Left renal pelvis (tissue), 4 donors: ENCODE measurements at places on chromosomes 12 and 14. TPM values are rescaled to one million over a fixed set of nuclear protein-coding genes. Genes with fewer than 3 reads are reported as not detected.

DNA sequence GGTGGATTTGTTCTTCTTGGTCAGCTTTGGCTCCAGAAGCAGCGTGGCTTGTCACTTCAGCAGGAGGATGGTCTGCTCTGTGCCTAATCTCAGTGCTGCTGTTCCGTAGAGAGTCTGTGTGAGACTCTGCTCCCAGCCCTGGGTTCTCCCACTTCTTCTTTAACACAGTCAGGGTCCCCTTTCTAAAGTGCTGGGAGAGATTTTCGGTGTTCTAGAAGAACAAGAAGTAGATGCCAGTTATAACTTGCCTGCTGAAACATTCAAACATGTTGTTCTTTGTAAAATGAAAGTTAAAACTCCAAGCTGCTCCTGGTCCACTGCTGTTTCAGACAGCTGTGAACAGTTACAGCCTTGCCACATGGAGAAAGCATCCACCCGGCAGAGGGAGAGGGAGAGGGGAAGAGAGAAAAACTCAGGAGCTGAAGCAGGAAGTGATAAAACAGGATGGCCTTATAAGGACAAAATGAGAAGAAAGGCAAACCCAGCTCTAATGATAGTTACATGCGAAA, 55.2 kb upstream of the CERS5 start:
- peak; percentile 69 for DNase-seq

DNA sequence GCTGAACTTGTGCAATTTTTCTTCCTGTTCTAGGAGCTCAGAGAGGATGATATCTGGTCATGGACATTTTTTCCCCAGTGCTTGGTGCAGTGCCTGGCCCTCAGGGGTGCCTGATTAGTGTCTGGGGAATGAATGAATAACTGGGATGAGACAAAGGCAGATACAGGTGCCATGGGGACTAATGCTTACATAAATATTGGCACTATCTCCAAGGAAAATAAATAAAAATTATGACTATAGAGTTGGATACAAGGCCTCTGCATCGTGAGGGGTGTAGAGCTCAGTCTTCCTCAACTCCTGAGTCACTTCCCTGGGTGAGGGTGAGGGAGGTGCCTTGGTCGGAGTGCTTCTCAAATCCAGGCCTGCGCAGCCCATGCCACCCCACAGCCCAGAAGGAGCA, 188.6 kb downstream of the KCNA5 start:
- no peak for DNase-seq

GRCh38 chr12:89281539-89281867, 70.8 kb downstream of the DUSP6 start:
- no peak for DNase-seq

Gene FAM222A
- polyA plus RNA-seq = 6.3 TPM

- no peak for DNase-seq
These were observed 54.2 kb downstream of the ELK3 start for GRCh38 chr12:96248136-96248931.

GRCh38 chr12:2198005-2198501, 145.3 kb downstream of the CACNA1C start:
- DNase-seq = no peak

DNA sequence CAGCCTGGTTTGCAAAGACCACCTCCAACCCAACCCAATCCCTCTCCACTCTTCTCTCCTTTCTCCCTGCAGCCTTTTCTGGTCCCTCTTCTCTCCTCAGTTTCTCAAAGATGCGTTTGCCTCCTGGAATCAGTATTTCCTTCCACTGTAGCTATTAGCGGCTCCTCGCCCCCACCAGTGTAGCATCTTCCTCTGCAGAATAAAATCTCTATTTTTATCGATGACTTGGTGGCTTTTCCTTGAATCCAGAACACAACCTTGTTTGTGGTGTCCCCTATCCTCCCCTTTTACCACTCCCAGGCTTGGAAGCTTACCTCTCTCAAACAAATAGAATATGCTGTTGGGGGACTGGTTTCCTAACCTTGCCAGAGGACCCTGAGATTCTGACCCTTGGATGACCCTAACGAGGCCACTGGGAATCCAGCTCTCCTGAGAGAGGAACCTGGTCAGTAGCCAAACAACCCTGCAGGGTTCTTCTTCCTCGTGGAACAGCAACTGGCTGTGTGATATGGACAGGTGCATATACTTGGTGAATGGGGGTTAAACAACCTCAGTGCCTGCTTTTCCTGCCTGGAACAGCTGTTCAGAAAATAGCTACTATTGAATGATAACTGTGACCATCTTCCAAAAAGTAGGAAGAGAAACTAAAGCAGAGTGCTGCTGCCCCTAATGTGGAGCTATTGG, 4.4 kb downstream of the WNT1 start:
- no peak for DNase-seq

- DNase-seq = no peak
These were observed 2.2 kb upstream of the TSFM start for GRCh38 chr12:57780284-57780897.

Gene MAP1LC3B2
- 3.9 TPM for polyA plus RNA-seq

DNA sequence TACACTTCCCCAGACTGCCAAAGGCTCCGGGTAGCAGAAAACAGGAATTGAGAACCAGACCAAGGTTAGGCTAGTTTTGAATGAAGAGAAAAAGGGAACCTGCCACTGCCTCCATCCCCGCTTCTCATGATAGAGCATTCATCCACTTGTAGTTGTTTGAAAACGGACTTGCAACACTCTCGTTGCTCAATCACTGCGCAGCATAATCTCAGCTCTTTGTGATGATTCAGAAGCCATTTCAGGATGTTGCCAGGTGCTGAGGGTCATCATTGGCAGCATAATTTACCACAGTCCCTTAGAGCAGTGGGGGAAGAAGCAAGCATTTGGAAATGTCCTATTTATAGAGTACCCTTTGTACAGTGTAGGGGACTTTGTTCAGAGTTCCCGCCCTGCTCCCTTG, 25.6 kb downstream of the KCNK13 start:
- DNase-seq = no peak

DNA sequence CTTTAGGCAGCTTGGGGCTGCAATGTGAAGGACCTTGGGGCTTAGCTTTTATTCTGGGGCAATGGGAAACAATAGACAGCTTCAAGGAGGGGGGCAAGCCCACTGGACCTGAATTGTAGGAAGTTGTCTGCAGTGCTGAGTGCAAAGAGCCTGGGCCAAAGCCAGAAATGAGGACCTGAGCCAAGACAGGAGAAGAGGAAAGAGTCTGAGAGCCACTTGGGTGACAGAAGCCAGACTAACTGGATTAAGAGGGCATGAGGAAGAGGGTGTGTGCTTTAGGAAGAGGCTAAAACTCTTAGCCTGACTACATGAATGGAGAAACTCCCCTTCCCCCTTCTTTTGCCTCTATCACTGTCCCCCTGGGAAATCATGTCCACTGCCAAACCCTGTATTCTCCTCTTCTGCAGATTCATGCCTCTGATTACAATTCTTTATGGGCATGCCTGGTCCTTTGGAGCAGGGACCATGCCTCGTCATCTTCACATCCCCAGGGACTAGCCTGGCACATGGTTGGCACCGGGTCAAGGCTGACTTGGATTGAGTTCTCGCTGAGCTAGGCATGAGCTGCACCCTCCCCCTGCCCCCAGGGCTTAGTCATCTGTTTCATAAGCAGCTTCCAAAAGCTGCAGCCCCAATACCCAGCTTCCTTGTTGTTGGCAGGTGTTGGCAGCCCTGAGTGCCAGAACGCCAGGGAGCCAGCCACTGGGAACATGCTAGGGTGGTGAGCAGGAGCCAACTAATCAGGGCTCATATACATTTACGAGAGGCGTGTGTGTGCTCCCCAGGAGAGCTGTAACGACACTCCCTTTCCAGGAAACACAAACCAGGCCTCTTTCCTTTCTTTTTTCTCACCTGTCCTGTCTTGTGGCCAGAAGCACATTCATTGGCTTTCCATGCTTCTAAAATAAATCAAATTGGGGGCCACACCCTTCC, 27.7 kb upstream of the JDP2 start:
- DNase-seq = no peak

Gene NKX2-1
- polyA plus RNA-seq = not detected

Gene AICDA
- 0.34 TPM for polyA plus RNA-seq

- DNase-seq = no peak
These were observed 12.7 kb downstream of the TSPAN11 start for GRCh38 chr12:30939234-30939633.

- DNase-seq = no peak
These were observed 80.8 kb downstream of the EMP1 start for GRCh38 chr12:13277293-13277692.

Gene MUCL1
- not detected for polyA plus RNA-seq

GRCh38 chr14:79161571-79161970, 991.4 kb downstream of the NRXN3 start:
- DNase-seq = peak; percentile 20

DNA sequence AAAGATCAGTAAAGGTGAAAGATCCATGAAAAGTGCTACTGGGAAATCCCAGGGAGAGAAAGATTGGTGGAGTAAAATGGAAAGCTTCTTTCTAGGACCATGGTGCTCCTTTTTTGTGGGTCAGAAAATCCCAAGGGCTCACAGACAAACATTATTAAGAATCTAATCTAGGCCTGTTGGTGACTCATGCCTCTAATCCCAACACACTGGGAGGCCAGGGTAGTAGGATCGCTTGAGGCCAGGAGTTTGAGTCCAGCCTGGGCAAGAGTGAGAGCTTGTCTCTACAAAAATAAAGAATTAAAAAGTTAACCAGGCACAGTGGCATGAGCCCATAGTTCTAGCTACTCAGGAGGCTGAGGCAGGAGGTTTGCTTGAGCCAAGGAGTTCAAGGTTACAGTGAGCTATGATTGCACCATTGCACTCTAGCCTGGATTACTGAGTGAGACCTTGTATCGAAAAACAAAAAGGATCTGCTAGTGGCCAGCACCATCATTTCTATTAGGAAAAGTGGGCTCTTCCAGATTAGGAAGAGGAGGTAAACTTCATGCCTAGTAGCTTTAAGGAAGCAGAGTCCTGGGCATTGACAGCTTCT, 43.0 kb downstream of the TXNRD1 start:
- DNase-seq = no peak

Gene IL22
- not detected for polyA plus RNA-seq

- DNase-seq = no peak
These were observed 157.5 kb upstream of the FAR2 start for GRCh38 chr12:28991626-28992025.

DNA sequence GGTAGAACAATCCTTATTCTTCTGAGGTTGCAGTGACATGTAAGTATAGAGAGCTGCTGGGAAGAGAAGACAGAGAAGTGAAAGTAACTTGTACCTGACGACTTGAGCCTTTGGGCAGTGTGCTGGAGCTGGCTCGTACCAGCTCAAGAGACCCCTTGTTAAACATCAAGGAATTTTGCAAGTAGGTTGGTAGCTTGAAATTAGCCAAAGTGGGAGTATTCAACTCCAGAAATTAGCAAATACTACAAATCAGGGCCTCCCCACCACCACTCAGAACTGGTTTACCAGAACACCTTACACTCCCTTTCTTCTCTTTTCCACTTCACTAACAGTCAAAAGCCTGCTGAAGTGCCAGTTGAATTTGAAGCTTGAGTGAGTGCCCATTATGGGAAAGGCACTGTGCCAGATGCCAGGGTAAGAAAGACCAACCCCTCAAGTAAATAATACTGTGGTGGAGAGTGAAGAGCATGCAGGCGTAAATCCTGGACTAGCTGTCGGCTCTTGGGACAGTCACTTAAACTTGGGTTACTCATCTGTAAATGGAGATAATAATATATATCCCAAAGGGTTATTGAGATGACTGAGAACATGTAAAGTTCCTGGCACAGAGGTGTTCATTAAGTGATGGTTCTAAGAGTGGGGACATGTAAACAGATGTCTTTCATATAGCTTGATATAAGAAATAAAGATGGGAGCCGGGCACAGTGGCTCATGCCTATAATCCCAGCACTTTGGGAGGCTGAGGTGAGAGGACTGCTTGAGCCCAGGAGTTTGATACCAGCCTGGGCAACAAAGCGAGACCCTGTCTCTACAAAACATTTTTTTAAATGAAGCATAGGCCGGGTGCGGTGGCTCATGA, 27.0 kb upstream of the EID3 start:
- no peak for DNase-seq

Gene SIX4
- 7.0 TPM for polyA plus RNA-seq

DNA sequence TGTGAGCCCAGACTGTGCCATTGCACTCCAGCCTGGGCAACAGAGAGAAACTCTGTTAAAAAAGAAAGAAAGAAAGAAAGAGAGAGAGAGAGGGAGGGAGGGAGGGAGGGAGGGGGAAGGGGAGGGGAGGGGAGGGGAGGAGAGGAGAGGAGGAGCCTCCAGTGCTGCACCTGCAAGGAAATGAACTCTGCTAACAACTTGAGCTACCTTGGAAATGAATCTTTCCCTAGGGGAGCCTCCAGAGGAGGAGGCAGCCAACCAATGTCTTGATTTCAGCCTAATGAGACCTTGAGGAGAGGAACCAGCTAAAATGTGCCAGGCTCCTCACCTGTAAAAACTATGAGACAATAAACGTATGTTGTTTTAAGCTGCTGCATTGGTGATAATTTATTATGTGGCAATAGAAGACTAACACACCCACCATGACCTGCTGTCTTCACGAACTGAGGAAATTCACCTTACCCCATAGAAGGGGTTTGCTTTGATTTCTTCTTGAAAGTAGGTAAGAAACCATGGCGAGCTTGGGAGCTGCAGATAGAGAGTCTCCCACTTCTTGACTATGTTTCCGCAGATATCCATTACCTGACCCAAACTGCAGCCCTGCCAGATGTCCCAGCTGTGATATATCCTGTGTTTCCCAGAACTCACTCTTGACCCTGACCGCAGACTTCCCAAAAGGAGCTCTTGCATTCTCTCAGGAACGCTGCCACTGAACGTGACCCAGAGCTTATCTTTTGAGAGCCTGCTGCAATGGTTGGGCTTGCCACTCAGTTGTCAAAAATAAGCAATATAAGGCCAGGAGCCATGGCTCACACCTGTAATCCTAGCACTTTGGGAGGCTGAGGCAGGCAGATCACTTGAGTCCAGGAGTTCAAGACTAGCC, 31.5 kb upstream of the TMPO start:
- no peak for DNase-seq

Gene SMOC1
- 1.6 TPM for polyA plus RNA-seq

GRCh38 chr14:85438481-85438942, 91.4 kb upstream of the FLRT2 start:
- DNase-seq = no peak

Gene DIO3
- polyA plus RNA-seq = 0.14 TPM

GRCh38 chr14:71396050-71396677, 488.9 kb downstream of the PCNX1 start:
- no peak for DNase-seq

- no peak for DNase-seq
These were observed 4.1 kb upstream of the MIA2 start for GRCh38 chr14:39229601-39230110.

DNA sequence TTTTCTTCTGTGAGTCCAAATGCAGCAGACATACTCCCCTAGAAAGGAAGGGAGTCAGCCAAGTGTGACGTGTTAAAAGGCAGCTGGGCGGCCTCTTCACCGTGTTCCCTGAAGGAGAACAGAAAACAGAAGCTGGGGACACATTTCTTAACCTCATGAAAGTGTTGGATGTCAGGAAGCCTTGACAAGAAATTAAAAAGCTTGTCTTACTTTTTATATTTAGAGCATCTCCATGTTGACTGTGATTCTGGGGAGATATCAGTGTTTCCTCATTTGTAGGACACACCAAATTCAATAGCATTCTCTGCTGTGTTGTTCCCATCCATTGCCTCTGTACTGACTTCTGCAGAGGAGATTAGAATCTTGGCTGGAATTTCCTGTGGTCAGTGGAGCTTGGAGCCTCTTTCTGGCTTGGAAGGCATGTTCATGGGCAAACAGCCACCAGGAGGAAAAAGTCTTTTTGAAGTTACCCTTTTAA, 93.7 kb downstream of the RMST start:
- DNase-seq = peak; percentile 81

Gene CMA1
- 0.58 TPM for polyA plus RNA-seq
